ENCODE measurements at places on chromosomes 16 and 17. TPM values are rescaled to one million over a fixed set of nuclear protein-coding genes. Genes with fewer than 3 reads are reported as not detected.

FBXL16 gene
- total RNA-seq = 5.4 TPM

KRTAP2-3 gene
- not detected for total RNA-seq

- DNase-seq = no peak
Observed at GRCh38 chr17:76914937-76915336, 46.7 kb downstream of the MGAT5B start.

DNA sequence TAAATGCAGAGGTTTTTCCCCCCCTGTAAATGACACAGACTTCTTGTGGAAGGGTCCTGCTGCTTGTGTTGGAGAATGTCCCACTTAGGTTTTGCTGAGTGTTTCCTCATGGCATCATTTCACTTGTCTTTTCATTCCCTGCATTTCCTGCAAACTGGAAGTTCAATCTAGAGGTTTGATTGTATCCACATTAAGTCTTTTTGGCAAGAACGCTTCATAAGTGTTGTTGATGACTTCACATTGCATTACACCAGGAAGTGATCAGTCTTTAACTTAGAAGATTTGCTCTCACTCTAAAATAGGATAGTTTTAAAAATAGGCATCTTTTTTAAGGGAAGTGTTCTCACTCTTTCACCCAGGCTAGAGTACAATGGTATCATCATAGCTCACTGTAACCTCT lies 67.2 kb downstream of the RPTOR start:
- no peak for DNase-seq

- DNase-seq = no peak
Observed at GRCh38 chr17:70829876-70830275, 660.5 kb downstream of the KCNJ2 start.

- DNase-seq = no peak
Observed at GRCh38 chr16:54938212-54939028, 7.8 kb downstream of the IRX5 start.
